ENCODE measurements at places on chromosomes 12 and 14. TPM values are rescaled to one million over a fixed set of nuclear protein-coding genes. Genes with fewer than 3 reads are reported as not detected.

DNA sequence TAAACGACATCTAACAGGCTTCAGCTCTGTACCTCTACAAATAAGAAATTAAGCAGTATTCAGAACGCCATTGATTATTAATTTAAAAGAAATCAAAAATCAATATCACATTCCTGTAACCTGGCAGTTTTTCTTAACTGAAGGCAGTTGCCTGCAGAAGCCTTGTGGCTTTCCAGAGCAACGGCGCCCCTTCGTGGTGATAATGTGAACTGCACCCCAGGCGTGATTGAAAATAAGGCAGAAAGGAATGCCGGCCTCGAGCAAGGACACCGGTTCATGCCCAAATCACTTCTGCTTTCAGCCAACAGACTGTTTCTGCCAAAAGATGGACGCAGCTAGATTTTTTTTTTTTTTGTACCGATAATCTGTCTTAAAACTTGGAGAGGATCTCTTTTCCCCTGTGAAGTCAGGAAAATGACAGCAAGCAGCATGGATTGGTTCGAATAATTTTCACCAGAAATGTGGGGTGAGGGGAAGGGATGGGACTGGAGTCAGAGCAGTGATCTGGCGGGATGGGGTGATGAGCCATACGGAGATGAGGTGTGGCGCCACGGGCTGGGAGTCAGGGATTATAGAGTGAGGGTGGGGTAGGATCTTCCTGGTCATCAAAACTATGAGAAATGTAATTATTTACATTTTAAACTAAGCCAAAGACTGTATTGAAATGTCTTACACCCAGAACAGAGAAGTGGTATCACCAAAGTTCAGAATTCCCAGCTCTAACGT, 473.0 kb downstream of the DPF3 start:
- DNase-seq, result peak; percentile 69

DNA sequence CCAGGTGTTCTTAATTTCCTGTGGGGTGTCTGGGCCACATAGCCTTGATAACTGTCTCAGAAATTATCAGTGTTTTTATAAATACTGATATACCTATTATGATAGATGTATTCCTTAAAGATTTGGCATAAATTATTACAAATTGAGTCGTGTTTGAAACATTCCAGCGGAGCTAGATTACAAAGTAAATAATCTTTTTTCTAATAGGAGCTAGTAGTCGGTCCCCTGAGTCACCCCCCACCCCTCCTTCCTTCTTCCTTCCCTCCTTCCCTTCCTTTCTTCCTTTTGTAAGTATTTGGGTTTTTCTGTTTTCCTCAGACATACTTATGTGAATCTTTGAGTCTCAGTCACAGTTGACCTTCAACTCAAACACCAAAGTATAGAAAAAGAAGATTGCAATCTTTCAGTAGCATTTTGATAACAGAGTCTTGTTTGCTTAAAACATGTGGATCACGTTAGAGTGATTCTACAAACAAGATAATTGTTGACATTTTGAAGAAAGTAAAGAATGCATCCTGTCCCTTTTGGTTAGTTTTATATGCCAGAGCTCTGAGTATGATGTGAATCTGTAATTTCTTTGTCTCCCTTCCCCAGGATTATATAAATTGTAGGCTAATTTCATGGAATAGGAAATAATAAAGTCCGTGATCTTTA, 264.0 kb downstream of the FUT8 start:
- no peak for DNase-seq

DNA sequence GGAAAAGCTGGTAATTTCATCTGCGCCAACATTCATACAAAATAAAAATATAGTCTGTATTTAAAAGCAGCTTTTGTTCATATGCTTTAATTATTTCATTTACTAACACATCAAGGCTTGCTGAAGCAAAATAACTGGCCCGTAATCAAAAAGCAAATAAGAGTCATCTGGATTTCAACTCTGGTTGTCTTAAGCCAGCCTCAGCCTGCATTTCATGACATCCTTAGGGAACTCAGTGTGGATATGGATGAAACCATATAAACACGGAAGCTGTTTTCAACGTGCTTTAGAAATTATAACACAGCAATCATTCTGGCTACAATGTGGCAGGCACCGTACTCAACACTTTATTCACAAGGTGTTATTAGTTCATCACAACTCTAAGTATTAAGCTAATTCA, 852 bp downstream of the COX16 start:
- DNase-seq, result no peak

DNA sequence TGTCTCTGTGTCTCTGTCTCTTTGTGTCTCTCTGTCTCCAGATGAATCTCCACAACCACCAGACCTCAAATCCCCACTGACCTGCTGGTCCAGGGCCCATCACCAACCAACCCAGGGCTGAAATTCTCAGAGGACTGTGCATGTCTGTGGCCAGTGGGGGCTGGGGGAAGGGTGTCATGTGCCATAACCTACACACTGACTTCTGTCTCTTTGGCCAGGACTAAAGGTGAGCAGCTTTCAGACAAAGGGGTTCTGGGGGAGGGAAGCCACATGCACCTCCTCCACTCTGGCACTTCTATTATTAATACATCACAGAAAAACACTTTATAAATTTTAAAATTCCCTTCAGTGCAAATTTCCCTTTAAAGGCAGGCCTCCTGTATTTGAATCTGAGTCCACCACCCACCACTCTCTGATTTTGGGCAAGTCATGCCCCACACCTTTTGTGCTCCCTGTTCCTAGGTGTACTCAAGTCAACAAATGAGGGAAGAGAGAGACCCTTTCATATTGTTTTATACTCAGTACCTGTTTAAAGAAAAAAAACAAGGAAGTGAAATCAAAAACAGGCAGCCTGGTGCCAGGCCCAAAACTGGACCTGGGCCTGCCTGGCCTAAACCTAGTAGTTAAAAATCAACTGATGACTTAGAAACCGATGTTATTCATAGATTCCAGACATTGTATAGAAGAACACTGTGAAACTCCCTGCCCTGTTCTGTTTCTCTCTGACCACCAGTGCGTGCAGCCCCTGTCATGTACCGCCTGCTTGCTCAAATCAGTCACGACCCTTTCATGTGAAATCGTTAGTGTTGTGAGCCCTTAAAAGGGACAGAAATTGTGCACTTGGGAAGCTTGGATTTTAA, 80.2 kb downstream of the TUNAR start:
- no peak for DNase-seq

GRCh38 chr12:71299541-71300376, 139.8 kb upstream of the LGR5 start:
- DNase-seq, result no peak

- no peak for DNase-seq
Observed at GRCh38 chr14:33369972-33370371, 431.3 kb downstream of the NPAS3 start.

GRCh38 chr14:23571701-23572523, 4.3 kb upstream of the AP1G2 start:
- DNase-seq, result no peak

DNA sequence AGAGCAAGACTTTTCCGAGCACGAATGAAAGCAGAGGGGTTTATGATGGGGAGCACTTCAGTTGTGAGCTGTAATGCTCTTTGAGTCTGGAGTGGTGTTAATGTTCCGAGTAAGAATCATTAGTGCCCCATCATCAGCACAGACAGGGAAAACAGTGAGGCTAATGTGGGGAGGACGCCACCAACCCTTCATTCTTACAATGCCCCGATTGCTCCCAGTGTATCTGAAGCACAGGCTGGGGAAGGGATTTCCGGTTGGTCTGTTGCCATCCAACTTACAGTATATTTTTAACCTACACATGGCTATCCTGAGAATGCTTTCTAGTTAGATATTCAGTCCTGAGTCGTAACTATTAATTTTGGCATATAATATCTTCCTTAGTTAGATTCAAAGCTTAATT, 141.6 kb downstream of the APAF1 start:
- no peak for DNase-seq

DNA sequence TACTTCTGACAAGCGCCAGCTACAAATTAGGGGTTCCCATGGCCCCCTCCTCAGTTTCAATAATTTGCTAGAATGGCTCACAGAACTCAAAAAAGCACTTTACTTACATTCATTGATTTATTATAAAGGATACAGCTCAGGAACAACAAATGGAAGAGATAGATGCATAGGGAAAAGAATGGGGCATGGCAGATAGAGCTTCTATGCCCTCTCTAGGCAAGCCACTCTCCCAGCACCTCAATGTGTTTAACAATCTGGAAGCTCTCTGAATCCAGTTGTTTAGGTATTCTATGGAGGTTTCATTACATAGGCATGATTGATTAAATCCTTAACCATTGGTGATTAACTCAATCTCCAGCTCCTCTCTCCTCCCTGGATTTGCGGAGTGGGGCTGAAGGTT, 184.5 kb upstream of the DAAM1 start:
- no peak for DNase-seq

- DNase-seq, result no peak
Observed at GRCh38 chr14:23173796-23174195, 9.7 kb downstream of the SLC7A8 start.

GRCh38 chr14:103122585-103122946, 695 bp upstream of the TNFAIP2 start:
- DNase-seq, result peak; percentile 85

DNA sequence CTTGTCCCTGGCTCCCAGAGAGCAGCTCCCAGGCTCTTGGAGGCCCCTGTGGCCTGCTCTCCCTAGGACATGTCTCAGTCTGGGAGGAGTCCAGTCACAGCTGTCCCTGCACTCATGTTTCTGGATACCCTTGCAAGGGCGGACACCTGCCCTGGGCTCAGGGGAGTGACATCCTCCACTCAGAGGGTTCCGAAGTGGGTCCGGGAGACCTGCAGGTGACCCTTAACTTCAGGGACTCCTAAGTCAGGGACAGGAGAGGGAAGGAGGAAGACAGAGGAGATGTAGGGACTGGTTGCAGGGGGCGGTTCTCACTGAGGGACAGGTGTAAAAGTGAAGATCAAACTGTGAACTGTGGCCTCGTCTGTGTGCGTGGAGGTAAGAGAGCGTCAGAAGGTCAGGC, 37.6 kb downstream of the CACNA2D4 start:
- peak; percentile 20 for DNase-seq

GRCh38 chr14:68944162-68944561, 34.9 kb downstream of the ACTN1 start:
- no peak for DNase-seq

DNA sequence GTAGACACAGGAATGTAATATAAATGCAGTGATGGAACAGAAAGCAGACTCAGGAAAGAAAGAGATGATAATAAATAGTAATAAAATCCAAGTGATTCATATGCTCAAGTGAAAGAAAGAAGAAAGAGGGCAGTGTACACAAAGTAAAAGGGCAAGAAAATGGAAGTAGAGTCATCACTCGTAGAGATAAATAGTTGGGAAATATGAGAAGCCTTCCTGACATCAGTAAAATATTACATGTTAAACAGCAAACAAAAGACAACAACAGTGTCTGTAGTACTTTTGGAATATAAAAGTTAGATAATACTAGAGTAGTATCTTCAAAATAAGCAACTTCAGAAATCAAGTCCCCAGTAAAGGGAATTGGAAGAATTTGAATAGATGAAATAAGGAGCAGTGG, 412.3 kb downstream of the RAD51B start:
- no peak for DNase-seq

GRCh38 chr12:50287271-50287670, 4.0 kb upstream of the LIMA1 start:
- no peak for DNase-seq

DNA sequence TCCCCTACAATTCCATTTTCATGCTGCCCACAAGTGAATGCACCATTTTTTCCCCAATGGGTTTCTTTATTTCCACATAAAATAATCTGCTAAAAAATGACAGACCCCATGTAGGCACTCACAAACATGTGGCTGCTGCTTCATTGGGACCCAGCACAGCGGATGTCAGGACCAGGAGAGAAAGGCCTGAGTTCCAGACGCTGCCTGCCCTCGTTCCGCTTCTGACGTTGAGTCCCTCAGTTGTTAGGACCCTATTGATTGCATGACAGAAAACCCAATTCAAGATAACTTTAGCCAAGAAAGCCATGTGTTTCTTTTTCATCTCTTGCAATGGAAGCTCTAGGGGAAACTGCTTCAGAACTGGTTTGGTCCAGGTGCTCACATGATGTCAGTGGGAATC, 34.6 kb downstream of the ADGRD1 start:
- DNase-seq, result no peak

DNA sequence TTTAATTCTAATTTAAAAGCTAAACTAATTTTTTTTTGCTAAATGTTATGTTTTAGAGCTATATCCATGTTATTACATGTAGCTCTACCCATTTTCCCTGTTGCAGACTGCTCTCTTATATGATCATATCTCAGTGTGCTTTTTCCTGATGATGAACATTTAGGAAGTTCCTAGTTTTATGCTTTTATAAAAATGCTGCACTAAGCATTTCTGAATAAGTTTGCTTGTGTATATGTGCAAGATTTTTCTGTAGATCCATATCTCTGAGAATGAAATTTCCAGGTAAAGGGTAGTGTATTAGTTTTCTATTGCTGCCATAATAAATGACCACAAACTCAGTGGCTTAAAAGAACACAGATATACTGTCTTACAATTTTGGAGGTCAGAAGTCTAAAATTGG, 374.4 kb upstream of the E2F7 start:
- DNase-seq, result no peak

GRCh38 chr14:103130017-103130764, 6.9 kb downstream of the TNFAIP2 start:
- no peak for DNase-seq

GRCh38 chr14:92698393-92698792, 50.0 kb downstream of the LGMN start:
- no peak for DNase-seq

GRCh38 chr12:58487255-58487654, 433.0 kb downstream of the LRIG3 start:
- DNase-seq, result no peak

DNA sequence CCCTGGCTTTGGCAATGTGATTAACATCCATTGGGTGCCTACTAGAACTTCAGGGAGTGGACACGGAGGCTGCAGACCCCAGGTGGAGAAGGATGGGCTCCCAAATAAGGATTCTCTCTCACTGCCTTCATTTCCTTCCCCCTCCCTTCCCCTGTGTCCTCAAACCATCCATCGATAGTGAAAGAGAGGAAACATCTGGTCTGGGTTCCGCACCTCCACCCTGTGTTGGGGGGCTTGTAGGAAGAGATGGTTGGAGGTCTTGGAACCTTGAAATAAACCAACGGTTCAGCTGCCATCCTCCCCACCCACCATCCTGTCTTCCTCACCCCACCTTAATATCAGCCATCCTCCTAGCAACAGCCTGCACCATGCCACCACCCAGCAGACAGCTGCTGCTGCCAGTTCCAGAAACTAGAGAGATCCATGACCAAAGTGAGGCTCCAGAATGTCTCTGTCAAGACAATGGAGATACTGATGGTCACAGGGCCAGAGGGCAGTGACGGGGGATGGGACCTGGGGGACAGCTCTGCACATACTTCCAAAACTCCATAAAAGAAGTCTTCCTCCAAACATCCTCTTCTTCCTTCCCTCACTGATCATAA, 153.1 kb upstream of the CCND2 start:
- peak; percentile 11 for DNase-seq

The RERGL gene
- not detected for total RNA-seq

The MYBPC1 gene
- total RNA-seq, result not detected

The CCDC38 gene
- not detected for total RNA-seq

The OR4E2 gene
- total RNA-seq, result not detected

The FAR2 gene
- 25.3 TPM for total RNA-seq

The TSPAN9 gene
- 29.1 TPM for total RNA-seq

The GYS2 gene
- not detected for total RNA-seq

The EPYC gene
- not detected for total RNA-seq

The CPM gene
- total RNA-seq, result 1.1 TPM

All from H1 (cell line).